ENCODE measurements at places on chromosomes 12 and 14. TPM values are rescaled to one million over a fixed set of nuclear protein-coding genes. Genes with fewer than 3 reads are reported as not detected.

DNA sequence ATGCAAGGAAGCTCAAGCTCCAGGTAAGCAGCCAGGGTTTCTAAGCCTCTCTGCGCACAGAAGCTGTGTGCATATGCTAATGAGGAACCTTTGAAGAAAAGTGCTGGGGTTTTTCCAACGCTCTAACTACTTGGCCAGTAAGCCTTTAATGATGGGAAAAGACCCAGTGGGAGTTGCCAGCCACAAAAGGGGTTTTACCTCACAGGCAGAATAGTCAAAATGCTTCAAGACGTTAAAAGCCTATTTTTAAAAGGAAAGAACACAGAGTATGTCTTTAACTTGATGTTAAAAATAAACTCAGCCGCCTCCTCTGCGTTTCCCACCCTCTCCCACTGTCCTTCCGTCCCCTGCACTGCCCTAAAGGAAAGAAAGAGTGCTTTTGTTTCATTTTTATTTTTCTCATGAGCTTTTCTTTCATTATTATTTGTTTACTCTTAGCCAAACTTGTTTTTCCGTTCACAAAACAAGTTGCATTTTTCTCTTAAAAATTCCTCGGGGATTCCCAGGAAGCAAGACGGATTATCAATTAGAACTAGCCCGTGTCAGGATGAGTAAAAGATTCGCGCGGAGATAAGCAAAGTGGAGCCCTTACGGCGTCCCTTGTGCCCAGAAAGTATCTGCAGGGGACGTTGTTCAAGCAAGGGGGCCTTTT is 209.8 kb upstream of the NUDT4 start:
- DNase-seq, result no peak

- no peak for DNase-seq
Observed at GRCh38 chr12:94503619-94504018, 44.0 kb upstream of the CEP83 start.

MYO1H gene
- polyA plus RNA-seq, result not detected

- DNase-seq, result no peak
Observed at GRCh38 chr12:132111654-132112304, 32.3 kb downstream of the DDX51 start.

- no peak for DNase-seq
Observed at GRCh38 chr14:72521045-72521444, 372.9 kb downstream of the DPF3 start.

- no peak for DNase-seq
Observed at GRCh38 chr12:10058387-10058786, 27.9 kb downstream of the CLEC9A start.

ESR2 gene
- polyA plus RNA-seq, result 1.6 TPM

TAOK3 gene
- polyA plus RNA-seq, result 19.8 TPM

GRCh38 chr12:3667485-3667884 is 85.4 kb downstream of the CRACR2A start:
- DNase-seq, result no peak

DNA sequence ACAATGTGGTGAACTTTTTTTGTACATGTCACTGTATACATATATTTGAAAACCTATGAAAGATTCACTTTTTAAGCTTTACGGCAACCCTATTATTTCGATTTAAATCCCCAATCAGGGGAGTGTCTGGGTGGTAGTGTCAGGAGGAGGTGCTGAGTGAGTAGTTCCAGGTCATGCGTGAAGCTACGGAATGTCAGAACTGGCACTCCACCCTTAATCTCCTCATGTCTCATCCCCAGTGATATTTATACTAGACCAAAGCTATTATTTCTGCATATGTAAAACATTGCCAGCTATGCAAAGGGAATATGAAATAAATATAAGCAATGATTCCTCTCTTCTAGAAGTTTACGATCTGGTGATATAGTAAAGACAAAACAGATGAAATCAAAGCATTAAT is 12.3 kb downstream of the NR1H4 start:
- DNase-seq, result no peak

OR9K2 gene
- polyA plus RNA-seq, result not detected

SERPINA5 gene
- 5.1 TPM for polyA plus RNA-seq

- DNase-seq, result no peak
Observed at GRCh38 chr14:68401855-68402254, 391.0 kb downstream of the ZFP36L1 start.

DNA sequence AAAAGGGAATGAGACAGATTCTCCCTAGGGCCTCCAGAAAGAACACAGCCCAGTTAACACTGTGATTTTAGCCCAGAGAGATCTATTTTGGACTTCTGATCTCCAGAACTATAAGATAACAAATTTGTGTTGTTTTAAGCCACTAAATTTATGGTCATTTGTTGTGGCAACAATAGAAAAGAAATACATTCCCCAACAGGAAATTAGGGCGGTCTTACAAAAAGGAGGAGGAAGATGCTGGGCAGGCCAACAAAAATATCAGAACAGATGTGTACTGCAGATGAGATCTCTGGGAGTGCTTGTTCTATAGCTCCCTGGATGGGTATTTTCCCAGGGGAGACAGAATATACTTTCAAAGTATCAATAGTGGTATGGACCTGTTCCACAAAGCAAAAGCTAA is 32.0 kb upstream of the SOCS2 start:
- DNase-seq, result no peak

DNA sequence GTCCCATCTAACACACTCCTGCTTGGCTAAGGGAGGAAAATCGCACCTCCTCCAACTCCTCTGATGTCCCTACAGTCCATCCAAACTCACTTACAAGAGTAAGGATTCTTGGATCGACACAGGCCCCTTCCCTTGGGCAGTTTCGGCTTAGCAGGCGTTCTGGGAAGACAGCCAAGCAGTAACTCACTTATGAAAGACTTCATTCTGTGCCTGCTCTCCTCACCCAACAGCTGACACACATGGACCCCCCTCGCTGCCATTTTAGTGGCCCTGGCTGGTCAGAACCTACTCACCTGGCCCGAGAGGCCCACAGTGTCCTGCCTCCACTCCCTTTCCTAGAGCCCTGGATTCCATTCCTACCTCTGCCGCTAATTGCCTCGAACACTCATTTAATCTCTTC is 52.3 kb upstream of the BCL2L14 start:
- no peak for DNase-seq

CATSPERB gene
- polyA plus RNA-seq, result 0.30 TPM

GRCh38 chr14:38158468-38158867 is 49.2 kb upstream of the SSTR1 start:
- no peak for DNase-seq

APOF gene
- polyA plus RNA-seq, result 0.13 TPM

GRCh38 chr14:92880351-92880750 is 42.6 kb upstream of the CHGA start:
- DNase-seq, result no peak

- DNase-seq, result no peak
Observed at GRCh38 chr14:101242442-101243385, 318.6 kb upstream of the DIO3 start.

DNA sequence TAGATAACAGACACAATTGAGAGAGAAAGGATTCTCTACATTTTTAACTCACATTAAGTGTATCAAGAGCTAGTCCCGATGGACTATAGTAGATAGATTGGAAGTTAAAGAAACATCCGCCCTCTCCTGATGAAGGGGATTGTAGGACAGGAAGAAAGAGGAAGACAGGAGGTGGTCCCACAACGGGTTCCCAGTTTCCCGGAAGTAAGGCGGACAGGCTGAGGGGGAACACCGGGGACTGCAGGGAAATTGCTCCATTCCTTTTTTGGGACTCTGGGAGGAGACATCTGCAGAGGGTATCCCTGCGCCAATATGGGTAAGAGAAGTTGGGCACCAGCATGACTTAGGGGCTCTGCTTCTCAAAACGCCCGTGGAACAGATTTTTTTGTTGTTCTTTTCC is 177.5 kb upstream of the ATF7IP start:
- no peak for DNase-seq

DNA sequence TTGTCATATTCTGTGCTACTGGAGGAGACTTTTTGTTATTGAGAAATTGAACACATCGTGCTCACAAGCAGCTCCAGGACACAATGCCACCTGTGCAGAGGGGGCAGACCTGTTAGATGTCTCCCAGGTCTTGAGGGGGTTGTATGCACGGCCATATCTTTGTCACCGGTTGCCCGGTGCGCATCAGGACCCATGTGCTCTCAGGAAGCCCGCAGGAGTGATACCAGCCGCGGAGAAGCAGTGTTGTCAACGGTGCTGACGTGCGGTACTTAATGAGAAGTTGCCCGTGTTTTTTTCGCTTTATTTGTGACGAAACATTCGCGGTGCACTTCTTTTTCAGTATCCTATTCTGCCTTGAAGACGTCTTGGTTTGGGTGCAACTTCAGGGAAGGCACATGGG is 128.2 kb upstream of the RTL1 start:
- no peak for DNase-seq

SLC10A1 gene
- 0.05 TPM for polyA plus RNA-seq

DNA sequence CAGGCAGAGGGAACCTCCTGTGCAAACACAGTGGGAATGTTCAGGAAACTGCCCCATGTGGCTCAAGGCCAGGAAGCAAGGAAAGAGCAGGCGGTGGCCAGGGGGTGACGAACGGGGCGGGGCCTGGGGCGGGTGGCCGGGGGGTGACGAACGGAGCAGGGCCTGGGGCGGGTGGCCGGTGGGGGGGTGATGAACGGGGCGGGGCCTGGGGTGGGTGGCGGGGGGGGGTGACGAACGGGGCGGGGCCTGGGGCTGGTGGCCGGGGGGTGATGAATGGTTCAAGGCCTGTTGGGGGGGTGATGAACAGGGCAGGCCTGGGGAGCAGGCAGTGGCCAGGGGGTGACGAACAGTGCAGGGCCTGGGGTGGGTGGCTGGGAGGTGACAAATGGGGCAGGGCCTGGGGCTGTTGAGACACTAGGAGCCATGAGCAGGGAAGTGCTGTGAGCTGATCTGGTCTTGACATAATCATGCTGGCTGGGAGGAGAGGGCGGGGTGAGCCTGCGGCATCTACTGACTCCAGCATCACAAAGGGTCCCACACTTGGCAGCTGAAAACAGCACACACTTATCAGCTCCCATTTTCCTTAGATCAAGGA is 62.7 kb upstream of the FBRSL1 start:
- no peak for DNase-seq

NYNRIN gene
- 13.5 TPM for polyA plus RNA-seq

GRCh38 chr14:31880935-31881334 is 196.2 kb upstream of the ARHGAP5 start:
- DNase-seq, result no peak

GRCh38 chr14:56099081-56099797 is 19.0 kb upstream of the PELI2 start:
- no peak for DNase-seq

SGPP1 gene
- polyA plus RNA-seq, result 13.0 TPM

GRCh38 chr12:49661191-49661590 is 37.8 kb downstream of the PRPF40B start:
- no peak for DNase-seq

GRCh38 chr12:49483619-49484018 is 55.2 kb upstream of the KCNH3 start:
- no peak for DNase-seq

DNA sequence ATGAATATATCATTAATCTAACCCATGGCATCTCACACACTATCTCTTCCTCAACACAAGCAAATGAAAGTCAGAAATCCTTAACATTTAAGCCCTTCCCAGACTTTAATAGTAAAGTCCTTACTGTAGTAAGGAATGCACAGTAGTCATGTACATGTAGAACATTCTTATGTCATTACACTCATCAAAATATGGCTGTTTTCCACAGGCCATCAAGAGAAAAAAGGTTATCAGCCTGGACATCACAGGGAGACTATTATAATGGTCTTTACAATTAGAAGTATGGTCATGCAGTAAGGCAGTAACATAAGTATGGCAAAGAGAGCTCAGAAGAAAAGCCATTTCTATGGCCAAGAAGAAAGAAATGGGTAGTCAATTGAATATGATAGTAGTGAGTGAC is 121.2 kb downstream of the SLC6A15 start:
- no peak for DNase-seq

GRCh38 chr12:49538510-49539403 is at the start of gene KCNH3:
Gene KCNH3, plus strand, starts transcription at chr12:49539030. Its CDS starts 387 bp downstream, at chr12:49539417.
- peak; percentile 17 for DNase-seq

SLC6A13 gene
- 0.06 TPM for polyA plus RNA-seq

- no peak for DNase-seq
Observed at GRCh38 chr14:63510538-63510937, 32.6 kb downstream of the PPP2R5E start.

KCNH5 gene
- 0.10 TPM for polyA plus RNA-seq

Data from urinary bladder (tissue), 4 donors.